ENCODE measurements at places on chromosomes 1 and 21.

DNA sequence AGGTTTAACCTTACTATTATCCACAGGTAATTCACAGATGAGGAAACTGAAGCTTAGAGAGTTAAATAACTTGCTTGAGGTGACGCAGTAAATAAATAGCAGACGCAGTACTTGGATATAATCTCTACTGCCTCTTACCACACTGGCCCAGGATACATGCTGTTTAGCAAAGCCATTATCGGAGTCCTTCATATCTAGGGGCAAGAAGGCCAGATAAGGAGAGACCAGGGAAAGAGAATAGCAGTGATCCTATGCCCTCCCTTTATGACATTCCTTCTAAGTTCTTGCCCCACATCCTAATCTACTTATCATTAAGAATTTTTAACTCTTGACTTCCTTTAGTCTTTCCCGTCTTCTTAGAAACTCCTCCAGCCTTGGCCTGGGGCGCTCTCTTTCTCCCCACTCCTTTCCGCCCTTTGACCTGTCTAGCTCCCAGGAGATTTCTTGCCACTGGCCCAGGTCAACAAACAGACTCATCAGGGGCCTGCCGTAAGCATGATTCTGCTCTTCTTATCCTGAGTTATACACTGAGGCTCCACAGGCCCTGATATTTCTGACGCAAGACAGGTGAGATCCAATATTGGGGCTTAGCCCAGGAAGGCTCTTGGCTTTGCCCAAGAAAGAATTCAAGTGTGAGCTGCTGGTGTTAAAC lies 11.4 kb upstream of the SLAMF1 start:
- no peak for DNase-seq

DNA sequence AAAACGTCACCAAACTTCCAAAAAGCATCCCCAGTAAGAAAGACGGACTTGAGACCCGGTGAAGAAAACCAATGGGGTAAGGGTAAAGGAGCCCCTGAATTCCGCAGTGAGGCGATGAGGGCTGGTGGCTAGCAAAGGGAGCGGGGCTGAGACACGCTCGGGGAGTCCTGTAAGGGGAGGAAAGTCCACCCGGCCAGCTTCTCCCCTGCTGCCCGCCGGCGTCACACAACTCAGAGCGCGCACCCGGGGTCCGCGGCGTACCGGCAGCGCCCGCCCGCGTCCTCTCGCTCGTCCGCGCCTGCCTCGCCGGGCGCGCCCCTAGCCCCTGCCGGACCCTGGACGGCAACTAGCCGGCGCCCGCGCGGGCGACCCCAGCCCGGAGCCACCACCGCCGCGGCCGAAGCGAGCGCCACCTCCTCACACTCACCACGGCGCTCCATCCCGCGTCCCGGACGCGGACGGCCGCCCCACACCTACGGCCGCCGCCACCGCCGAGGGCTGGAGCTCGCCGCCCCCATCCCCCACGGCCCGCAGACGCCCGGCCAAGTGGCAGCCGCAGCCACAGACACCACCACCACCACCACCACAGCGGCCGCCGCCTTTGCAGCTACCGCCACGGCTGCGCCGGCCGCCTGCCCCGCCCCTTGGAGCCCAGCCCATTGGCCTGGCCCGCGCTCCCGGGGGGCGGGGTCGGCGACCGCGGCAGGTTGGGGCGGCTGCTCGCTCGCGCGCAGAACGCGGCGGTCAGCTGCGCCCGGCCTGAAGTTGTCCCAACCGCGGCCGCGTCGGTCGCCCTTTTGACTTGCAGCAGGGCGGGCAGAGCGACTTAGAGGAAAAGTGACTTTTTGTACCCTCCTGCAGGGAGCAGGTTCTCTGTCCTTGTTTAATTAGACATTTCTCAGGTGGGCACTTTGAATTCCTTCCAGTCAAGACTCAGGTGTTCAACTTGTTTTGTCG lies 10.0 kb upstream of the ARHGAP29 start:
- no peak for DNase-seq

- no peak for DNase-seq
These were observed 24.9 kb upstream of the ATP1B1 start for GRCh38 chr1:169081503-169082123.

DNA sequence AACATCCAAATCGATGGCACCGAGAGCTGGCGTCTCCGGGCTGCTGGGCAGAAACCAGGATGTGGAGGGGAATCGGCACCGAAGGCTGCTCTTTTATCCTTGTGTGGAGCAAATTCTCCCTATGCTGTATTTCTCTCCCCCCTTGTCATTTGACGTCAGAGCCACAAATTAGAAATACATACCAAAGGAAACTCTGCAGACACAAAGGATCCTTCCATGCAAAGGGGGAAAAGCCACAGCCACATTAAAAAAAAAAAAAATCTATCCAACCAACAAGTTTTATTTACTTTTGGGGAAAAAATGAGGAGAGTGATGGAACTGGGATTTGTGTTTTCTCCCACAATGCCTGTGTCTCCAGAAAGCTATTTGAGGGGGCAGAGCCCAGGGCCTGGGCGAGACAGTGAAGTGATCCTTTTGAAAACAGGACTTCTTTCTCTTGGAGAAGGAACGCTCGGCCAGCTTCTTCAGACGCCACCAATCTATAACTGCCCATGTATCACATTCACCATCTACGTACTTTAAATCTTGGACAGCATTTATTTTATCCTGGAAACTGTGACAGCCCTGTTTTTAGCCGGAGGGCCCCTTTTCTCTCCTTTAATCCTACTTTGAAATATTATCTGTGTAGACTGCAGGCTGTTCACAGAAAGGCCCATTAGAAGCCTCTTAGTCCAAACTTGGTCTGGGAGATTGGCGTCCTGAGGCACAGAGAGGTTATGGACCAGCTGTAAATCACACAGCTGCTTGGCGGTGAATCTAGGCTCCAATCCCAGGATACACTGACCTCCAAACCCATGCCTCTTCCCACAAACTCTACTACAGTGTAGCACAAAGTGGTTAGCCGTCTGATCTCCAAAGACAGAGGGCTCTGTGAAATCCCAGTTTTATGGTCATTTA lies 4.5 kb downstream of the KANK4 start:
- no peak for DNase-seq

GRCh38 chr1:190579552-190580193 lies 102.0 kb upstream of the BRINP3 start:
- no peak for DNase-seq

GRCh38 chr1:206691604-206692003 lies 6.9 kb downstream of the MAPKAPK2 start:
- no peak for DNase-seq

- no peak for DNase-seq
These were observed 31.6 kb downstream of the VWA5B1 start for GRCh38 chr1:20322081-20322824.

GRCh38 chr1:220093361-220094015 lies 444 bp upstream of the IARS2 start:
- DNase-seq = no peak

GRCh38 chr21:42366292-42367010 lies at the start of gene TFF1:
Gene TFF1, minus strand, starts transcription at chr21:42366535. Its CDS starts 40 bp downstream, at chr21:42366495.
- DNase-seq = no peak

DNA sequence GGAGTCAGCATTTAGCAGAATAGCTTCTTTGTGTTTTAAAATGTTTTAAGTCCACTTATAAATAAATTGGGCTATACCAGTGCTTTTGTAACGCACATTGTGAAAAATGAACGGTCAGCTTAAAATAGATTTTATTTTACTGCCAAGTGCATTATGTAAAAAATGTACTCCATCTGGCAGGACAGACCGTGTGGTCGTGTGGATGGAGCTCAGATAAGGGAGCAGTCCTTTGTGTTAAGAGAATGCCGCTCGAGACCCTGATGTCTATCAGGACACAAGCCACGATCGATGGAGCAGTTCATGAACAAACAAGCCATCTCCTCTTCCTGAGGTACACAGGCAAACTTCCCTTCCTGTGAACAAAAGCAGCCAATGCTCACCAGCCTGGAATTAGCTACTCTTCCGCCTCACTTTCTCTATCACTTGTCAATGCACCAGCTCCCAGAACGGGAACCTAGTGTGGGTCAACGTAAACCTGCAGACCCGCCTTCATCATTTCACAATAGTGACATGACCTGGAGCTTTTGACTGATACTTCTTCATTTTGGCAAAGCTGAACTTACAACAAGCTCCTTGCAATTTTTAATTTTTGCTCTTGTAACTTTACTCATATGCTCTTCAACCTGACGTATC lies 243.5 kb downstream of the TGFB2 start:
- no peak for DNase-seq

DNA sequence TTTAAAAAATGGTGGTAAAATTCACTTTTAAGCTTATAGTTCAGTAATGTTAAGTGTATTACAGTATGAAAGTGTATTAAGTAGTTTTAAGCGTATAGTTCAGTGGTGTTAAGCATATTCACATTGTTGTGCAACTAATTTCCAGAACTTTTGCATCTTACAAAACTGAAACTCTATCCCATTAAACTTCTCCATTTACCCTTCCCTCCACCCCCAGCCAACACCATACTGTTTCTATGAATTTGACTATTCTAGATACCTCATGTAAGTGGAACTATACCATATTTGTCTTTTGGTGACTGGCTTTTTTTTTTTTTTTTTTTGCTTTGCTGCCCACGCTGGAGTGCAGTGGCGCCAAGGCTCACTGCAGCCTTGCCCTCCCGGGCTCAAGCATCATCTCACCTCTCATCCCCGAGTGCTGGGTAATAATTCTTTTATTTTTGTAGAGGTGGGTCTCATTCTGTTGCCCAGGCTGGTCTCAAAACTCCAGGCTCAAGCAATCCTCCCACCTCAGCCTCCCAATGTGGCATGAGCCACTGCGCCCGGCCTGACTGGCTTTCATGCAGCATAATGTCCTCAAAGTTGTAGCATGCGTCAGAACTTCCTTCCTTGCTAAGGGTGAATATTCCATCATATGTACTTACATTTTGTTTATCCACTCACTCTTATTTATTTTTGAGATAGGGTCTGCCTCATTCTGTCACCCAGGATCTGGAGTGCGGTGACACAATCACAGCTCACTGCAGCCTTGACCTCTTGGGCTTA lies 45.1 kb upstream of the BMP8B start:
- DNase-seq = no peak

GRCh38 chr1:31105646-31106045 lies 40.1 kb upstream of the PUM1 start:
- DNase-seq = no peak

GRCh38 chr1:53544728-53545515 lies 85.7 kb downstream of the DMRTB1 start:
- DNase-seq = no peak

DNA sequence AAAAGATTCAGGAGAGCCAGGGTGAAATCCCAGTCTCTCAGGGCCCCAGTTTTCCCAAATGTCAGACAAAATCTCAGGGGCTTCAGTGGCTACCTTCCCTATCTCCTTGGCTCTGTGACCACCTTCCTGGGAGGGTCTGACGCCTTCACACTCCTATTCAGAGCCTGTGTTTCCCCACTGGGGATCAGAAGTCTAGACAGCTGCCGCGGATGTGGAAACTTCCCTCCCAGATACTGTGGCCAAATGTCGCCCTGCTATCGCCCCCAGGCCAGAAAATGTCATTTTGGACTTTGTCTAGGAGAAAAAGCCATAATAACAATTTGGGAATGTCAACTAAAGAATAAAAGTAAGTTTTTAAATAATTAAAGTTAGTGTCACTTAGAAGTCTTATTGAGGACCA lies 15.9 kb downstream of the A3GALT2 start:
- no peak for DNase-seq

GRCh38 chr1:70719154-70719553 lies 308.1 kb downstream of the CTH start:
- no peak for DNase-seq

DNA sequence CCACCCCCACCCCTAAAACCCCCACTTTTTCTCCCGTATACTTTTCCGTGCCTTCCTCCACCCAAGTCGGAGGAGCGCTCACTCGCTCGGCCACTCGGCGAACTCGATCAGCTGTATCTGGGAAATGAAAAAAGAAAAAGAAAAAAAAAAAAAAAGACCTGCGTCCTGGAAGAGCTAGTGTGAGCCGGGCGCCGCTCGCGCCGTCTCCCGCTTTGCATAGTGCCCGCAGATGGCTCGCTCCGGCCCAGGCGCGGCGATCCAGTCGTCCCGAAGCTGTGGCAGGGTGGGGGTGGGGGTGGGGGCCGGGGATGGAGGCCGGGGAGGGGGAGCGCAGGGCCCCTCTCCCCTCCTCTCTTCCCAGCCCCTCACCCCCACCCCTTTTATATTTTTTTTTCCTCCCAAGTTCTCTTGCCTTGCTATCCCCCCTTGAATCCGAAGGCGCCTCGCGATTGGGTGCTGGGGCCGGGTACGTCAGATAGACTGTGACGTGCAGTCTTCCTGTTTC lies 299 bp upstream of the PROX1 start:
- DNase-seq = no peak

DNA sequence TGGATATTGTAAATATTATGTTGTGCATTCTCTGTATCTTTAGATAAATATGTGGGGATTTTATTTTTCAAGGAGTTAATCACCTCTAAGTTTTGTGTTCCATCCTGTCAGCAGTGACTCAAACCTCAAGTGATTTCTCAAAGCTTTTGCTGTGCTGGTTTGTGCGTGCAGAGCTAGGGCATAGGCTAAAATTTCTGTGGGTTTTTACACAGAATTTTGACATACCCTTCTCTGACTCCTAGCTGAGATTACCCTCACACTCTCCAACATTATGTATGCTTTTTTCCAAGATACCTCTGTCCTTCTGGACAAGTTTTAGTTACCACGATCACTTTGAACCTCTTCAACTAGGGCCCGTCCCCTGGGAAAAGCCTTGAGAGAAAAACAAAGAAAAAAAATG lies 384.9 kb downstream of the NCAM2 start:
- no peak for DNase-seq

- DNase-seq = no peak
These were observed 26.2 kb downstream of the HYI start for GRCh38 chr1:43427524-43427923.

DNA sequence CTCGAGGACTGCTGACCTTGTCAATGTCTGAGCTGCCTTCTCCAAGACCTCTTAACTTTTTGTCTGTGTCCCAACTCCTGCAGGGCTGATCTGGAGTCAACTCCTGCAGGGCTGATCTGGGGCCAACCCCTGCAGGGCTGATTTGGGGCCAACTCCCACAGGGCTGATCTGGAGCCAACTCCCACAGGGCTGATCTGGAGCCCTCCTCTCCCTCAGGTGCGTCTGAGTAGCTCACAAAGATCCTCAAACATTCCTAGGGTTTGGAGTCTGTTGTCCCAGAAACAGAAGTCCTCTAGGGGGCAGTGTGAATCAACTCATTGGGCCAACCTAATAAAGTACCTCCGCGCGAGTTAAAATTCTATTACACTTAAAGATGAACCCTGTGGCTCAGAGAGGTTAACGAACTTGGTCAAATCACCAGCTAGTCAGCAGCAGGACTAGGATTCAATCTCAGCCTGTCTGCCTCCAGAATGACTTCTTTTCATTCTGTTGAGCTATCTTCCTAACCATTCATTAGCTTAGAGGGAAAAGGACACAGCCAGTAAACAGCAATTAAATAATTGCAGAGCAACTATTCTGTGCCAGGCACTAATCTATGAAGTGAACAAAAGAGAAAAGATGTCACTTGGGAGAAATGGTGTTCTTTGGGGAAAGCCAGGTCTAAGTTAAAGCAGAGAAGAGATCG lies 17.2 kb upstream of the RLF start:
- DNase-seq = peak; percentile 18

- DNase-seq = no peak
These were observed 2.8 kb upstream of the TARS2 start for GRCh38 chr1:150484431-150484830.
